Pons (tissue), 1 donor: ENCODE measurements at places on chromosomes 4 and X.

GRCh38 chrX:151763711-151764110, 29.2 kb downstream of the CNGA2 start:
- no peak for DNase-seq

- DNase-seq: peak; percentile 29
Measured at GRCh38 chrX:47311932-47312774, 58.2 kb upstream of the ZNF157 start.

DNA sequence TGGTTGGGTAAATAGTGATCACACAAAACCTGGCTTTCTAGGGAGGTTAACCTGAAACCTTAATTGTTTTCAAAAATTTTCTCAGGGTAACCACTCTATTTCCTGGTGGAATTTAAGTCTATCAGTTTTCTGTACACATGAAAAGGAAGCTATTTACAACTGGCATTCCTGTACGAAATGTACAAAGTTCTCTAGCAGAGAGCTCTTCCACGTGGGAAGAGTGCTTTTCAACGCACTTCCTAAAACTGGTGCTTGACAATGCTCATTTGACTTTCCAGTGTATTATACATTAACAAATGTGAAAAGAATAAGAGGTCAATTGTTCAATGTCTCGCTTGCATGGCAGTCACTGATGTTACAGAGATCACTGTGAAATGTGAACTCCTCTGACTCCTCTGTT, 2.8 kb upstream of the SOD3 start:
- peak; percentile 38 for DNase-seq

DNA sequence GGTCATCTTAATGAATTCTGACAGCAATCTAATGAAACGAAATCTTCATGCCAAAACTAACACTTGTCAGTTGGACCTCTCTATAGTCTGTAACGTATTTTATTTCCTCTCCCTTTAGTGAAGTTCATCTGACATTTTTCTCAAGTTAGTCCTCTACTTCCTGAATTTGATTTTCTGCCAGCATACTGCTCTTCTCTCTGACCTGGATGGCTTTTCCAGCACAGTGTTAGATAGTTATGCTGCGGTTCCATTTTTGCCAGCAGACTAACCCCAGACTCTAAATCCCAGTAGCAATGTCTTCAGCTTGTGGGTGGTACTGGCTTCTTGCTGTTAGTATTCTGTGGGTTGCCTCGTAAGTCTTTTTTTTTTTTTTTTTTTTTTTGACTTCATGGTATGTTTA, 146.7 kb upstream of the VEGFC start:
- no peak for DNase-seq

DNA sequence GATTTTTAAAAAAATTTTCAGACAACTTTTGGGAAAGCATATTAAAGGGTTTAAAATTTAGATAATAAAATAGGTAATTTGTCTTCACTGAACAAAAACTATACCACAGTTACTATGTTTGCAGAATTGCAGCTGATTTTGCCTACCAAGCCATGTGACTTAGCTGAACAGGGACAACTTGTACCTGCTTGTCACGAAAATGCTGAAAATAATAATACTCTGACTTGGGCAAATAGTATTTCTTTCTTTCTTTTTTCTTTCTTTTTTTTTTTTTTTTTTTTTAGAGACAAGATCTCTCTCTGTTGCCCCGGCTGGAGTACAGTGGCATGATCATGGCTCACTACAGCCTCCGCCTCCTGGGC, 225.2 kb upstream of the PPP1R2C start:
- DNase-seq: no peak

DNA sequence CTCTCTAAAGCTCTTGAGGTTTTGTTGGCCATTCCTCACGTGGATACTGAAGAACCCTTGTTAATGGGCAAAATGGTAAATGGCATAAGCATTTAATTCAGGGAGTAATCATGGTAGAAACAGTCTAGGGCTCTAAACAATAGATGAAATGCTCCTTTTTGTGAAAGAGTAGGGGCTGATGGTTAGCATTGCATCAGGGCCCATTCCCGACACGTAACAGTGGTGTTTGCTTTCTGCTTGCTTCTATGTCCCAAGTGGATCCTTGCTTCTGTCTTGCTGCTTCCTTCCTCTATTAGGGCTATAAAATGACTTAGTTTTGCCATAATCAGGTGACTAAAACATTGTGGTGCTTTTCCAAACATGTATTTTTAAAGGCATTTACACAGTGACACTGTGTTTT, 230.9 kb upstream of the AFF2 start:
- no peak for DNase-seq

DNA sequence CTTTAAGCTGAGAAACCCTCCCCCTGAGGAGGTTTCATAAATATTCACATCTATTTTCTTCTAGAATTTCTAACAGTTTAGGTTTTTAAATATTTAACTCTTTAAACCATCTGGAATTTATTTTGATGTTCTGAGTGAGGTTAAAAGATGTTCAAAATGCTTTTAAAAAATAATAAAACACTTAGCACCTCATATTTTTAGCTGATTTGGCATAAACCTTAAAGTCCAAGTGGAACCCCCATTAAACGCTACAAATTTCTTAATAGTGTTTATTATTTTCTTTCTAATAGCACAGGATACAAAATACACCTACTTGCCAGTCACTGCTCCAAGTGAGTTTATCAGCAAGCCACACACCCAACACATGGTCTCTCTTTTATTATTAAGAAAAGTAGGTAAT, 277.2 kb downstream of the QDPR start:
- DNase-seq: no peak

DNA sequence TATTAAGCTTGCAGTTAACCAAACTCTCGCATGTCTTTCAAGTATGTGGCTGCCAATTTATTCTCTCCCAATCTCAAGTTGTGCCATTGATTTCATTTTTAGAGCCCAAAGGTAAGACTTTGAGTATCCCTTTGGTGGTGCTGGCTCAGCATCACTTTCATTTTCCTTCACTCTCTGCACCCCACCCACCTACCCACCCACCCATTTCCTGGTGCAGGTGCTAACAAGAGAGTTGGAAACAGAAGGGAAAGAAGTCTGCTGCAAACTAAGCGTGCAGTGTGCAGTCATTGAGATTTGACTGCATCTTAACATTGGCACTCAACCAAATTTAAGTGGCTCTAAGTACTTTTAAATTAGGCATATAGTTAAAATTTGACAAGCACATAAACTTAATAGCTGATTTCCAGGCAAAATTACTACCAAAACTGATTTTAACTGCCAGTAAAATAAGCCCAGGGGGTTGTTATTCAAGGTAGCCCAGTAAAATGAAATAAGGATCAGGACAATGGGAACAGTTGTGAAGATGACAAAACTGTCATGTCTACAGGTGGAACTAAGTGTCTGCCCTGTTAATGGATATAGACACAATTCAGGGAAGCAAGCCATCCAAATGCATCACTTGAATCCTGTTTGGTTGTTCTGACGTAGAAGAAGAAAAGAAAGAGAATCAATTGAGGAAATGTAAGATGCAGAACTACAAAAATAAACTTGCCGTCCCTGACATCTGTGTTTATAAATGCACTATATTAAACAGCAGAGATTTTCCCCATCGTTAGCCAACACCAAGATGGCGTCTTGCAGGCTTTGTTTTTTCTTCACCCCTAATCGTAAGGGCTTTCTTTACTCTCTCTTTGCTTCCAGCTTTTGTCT, 184.2 kb downstream of the KDR start:
- no peak for DNase-seq

DNA sequence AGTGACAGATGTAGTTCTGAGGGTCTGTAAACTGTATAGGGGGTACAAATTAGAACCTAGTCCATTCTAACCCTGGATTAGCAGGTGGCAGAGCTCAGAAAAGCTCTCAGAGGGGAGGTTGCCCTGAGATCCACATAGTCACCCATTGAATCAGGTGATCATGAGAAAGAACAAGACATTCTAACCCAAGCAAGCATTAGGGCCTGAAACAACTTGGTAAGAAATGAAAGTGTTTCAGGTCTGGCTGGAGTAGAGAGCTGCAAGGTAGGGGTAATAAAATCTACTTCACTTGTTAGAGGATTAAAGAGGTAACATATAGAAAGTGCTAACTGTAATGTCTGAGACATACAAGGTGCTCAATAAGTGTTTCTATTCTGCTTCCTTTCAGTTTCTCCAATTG, 8.8 kb upstream of the BMP2K start:
- no peak for DNase-seq
